ENCODE measurements at places on chromosomes 4 and X.

DNA sequence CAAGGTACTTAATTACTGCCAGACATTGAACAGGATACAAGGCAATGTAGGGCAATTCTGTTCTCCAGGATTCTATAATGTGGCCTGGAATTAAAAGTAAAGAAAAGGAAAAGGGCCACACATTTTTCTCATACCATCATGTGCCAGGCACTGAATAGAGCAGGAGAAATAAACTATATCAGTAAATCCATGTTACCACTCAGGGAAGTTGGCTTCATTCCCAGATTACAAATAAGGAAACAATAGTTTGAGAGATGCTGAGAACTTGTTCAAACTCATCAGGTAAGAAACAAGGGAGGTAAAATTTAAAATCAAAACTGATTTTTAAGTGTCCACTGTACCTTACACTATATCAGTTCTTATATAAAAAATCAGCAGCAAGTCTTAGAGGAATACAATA is 645.0 kb upstream of the ATOH1 start:
- no peak for DNase-seq

DNA sequence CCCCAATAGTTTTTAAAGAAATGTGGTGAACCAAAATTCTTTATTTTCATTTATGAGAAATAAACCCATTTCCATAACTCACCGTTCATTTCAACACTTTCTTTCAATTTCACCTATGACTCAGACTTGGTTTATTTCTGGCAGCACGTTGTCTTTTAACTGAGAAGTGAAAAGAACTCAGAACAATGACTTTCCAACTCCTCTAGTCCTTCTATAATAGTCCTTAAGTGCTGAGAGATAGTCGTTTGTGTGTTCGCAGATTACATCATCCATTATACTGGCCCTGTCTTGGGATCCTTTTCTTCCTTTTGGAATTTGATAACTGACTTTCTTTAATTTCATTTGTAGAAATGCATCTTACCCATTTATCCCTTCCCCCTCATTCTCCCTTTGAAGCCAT is 113.6 kb downstream of the GLUD2 start:
- no peak for DNase-seq

DNA sequence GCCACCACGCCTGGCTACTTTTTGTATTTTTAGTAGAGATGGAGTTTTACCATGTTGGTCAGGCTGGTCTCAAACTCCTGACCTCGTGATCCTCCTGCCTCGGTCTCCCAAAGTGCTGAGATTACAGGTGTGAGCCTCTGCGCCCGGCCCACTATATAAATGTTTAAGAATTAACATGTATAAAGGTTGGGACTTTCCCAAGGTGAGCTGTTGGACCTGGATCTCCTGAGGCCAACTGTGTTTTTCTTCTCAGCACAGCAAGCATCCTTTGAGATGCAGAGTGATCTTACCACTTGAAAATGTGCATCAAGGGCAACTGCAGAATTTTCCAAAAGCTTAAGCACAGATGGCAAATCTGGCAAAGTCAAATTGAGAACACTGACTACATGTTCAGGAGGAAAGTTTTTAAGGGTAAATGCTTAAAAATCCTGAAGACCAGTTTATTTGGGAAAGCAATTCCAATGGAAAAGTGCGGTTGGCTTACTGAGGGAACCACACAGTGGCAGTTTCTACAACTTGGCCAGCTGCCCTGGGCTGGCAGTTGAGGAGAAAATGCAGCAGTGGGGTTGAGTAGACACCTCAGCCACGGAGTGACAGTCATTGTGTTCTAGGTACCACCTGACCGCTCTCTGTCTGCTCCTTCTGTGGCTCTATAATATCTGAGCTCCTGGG is 168.9 kb downstream of the CBR4 start:
- DNase-seq, result no peak

DNA sequence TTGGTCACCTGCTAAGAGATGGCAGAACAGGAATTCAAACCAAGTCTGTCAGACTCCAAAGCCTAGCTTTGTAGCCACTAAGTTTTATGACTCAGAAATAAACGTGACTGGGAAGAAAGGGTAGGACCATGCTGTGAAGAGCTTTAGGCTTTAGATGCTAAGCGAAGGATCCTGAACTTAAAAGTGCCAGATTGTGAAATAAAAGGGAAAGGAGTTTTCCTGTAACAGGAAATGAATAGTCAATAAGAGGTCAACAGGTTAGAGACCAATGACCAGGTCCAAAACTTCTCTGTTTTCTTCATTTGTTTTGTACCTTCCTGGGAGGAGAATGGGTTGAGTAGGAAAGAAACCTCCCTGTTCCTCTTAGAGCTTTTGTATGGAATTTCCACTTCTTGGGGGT is 98.8 kb upstream of the EOLA2 start:
- no peak for DNase-seq

- DNase-seq, result no peak
Measured at GRCh38 chr4:5217421-5217820, 166.1 kb downstream of the STK32B start.
